ENCODE measurements at places on chromosomes 6 and 20.

DNA sequence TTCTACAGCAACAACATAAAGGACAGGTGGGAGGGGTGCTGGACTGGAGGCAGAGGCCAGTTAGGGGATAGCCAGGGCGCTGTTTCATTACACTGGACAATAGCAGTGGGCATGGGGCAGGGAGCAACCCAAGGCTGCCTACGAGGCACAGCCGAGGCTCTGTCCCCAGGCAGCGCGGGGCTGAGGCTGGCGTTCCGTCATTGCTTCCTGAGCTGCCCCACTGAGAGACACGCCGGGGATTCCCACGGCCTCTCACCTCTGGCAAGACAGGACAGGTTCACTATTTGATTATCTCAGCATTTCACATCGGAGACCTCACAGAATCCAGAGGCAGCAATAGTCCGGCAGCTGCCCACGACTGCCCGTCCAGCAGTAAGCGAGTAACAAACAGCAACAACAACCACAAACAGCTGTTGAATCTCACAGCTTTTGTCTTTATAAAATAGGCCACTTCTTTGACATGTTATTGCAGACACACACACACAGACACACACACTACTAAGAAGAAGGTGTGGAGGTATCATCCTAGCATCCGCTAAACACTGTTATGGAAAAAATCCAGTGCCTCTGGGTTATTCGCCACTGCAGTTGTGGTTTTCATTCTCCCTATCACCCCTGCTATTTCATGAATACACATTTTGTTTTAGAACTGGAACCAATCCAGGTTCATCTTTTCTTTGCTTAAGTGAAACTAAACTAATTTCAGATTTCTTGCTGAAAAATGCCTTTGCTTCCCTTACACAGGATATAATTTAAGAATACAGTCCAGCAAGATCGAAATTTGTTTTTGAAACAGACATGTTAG lies 19.5 kb downstream of the KIF25 start:
- H3K27me3 ChIP-seq: peaks cover 56% of the 10 kb centered on the region
- H3K4me3 ChIP-seq: no peak overlapping the region
- no peak overlapping the region for H3K27ac ChIP-seq
- DNase-seq: no peak

DNA sequence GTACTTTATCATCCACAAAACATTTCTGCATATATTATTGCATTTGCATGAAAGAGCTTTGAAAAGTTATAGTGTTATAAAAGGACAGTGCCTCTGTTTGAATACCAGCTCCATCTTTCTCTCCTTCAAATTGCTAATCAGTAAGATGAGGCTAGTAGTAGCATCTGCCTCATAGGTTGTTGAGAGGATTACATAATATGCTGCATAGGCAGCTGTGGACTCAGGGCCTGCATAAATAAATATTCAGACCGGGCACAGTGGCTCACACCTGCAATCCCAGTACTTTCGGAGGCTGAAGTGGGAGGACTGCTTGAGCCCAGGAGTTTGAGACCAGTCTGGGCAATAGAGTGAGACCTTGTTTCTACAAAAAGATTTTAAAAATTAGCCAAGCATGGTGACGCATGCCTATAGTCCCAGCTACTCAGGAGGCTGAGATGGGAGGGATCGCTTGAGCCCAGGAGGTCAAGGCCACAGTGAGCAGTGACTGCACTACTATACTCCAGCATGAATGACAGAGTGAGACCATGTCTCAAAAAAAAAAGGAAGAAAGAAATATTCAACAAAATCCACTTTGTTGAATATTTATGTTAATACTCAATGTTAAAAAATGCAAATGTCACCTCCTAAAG lies 18.3 kb upstream of the SEC63 start:
- no peak for DNase-seq
- H3K4me1 ChIP-seq: peaks cover 11% of the 10 kb centered on the region
- no peak overlapping the region for H3K27ac ChIP-seq
- H3K27me3 ChIP-seq: no peaks in the 10 kb centered on the region
- H3K36me3 ChIP-seq: no peaks in the 10 kb centered on the region
- H3K4me3 ChIP-seq: no peak overlapping the region

DNA sequence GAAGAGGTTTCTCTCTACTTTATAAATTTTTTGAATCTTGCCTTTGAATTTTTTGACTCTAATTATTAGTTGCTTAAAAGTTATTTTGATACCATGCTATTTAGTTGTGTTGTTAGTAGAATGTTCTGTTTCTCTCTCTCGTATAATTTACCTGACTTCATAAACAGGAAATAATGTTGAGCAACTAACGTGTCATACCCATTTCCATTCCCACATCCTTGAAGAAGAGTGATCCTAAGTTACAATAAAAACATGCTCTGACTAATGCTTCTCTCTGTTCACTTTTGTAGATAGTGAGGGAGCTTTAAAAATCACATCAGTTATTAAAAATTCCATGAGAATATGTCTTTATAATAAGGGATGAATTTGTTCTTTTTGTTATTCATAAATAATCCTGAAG lies 69.7 kb downstream of the SAMD5 start:
- H3K4me3 ChIP-seq: no peak overlapping the region
- H3K4me1 ChIP-seq: no peaks in the 10 kb centered on the region
- H3K27me3 ChIP-seq: no peaks in the 10 kb centered on the region
- H3K27ac ChIP-seq: no peak overlapping the region
- H3K36me3 ChIP-seq: peaks cover 2% of the 10 kb centered on the region

DNA sequence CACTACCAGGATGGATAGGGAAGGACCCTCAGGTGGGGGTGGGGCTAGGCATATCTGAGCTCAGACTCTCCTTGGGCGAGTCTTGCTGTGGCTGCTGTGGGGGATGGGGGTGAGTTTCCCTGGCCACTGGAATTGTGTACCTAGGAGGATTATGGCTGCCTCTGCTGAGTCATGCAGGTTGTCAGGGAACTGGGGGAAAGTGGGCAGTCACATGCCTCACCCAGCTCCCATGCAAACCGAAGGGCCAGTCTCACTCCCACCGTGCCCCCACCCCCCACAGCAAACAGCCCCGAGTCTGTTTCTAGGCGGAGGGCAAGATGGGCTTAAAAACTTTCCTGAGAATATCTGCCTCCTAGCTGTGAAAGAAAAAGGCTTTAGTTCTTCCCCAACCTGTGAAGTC lies 210.3 kb upstream of the FERMT1 start:
- no peaks in the 10 kb centered on the region for H3K4me1 ChIP-seq
- no peak for DNase-seq
- no peaks in the 10 kb centered on the region for H3K27me3 ChIP-seq
- no peak overlapping the region for H3K4me3 ChIP-seq

DNA sequence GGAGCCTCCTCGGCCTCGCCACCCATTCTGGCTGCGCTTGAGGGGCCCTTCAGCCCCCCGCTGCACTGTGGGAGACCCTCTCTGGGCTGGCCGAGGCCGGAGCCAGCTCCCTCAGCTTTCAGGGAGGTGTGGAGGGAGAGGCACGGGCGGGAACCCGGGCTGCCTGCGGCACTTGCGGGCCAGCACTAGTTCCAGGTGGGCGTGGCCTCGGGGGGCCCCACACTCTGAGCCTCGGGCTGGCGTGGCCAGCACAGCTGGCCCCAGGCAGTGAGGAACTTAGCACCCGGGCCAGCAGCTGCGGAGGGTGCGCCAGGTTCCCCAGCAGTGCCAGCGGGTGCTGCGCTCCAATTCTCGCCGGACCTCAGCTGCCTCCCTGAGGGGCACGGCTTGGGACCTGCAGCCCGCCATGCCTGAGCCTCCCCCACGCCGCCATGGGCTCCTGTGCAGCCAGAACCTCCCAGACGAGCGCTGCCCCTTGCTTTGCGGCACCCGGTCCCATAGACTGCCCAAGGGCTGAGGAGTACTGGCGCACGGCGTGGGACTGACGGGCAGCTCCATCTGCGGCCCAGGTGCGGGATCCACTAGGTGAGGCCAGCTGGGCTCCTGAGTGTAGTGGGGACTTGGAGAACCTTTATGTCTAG lies 6.5 kb downstream of the MUC22 start:
- no peak for DNase-seq
- no peaks in the 10 kb centered on the region for H3K4me1 ChIP-seq
- H3K36me3 ChIP-seq: peaks cover 2% of the 10 kb centered on the region
- H3K27ac ChIP-seq: no peak overlapping the region
- peaks cover 64% of the 10 kb centered on the region for H3K27me3 ChIP-seq

DNA sequence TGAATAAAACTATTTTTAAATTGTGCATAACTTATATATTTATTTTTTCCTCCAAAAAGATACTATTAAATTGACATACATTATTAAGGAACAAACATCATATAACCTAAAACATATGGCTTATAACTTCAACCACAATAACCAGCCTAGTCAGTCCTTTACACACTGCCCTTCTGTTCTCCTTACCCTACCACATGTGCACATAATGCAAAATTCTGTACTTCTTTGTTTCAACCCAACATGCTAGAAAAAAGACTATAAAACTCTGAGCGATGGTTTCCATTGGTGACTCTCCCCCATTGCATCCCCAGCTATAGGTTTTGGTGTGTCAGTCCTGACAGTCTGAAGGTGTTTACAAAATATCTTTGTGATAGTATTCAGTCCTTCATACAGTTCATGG lies 14.8 kb upstream of the TTK start:
- no peaks in the 10 kb centered on the region for H3K4me1 ChIP-seq
- H3K27ac ChIP-seq: no peak overlapping the region
- no peaks in the 10 kb centered on the region for H3K36me3 ChIP-seq

Data from central memory CD8-positive, alpha-beta T cell (primary cell).